ENCODE measurements at places on chromosomes 3 and 15.

DNA sequence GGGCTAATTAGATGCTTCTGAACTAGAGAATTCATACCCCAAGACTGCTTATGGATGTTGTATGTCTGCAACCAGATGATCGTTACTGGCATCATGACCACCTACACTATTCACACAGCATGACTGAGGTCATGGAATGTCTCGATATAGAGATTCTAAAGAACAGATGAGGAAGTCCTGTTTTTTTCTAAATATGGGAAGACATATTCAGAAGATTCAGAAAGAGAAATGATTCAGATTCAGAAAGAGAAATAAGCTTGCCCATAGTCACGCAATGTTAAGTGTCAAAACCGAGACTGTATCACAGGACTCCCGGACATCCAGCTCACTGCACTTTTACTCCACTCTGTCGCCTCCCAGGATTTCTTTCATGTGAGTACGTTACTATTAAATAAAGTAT is 136.2 kb downstream of the TPRG1 start:
- DNase-seq = no peak

DNA sequence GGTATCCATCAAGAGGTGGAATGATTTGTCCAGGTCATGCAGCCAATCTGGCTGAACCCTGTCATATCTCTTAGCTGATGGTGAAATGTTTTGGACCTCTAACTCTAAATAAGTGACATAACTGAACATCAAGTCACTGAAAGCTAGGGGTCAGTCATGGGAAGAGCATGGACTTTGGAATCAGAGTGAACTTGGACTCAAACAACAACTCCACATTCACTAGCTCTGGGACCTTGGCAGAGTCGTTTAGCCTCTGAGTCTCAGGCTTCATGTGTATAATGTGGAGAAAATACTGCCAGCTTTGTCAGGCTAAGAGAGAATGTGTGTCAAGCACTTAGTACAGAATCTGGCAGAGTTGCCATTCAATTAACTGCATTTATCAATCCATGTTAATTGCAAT is 557.8 kb upstream of the CFAP20DC start:
- DNase-seq = no peak

- no peak for DNase-seq
Measured at GRCh38 chr3:197297002-197297401, 1.4 kb downstream of the DLG1 start.

GRCh38 chr15:78979456-78980320 is 34.8 kb upstream of the CTSH start:
- no peak for DNase-seq

GRCh38 chr3:27533261-27533607 is 49.0 kb upstream of the SLC4A7 start:
- DNase-seq = no peak

GRCh38 chr3:27342267-27342666 is 26.9 kb downstream of the NEK10 start:
- no peak for DNase-seq

- no peak for DNase-seq
Measured at GRCh38 chr15:86915811-86916331, 836.2 kb downstream of the AGBL1 start.

- DNase-seq = no peak
Measured at GRCh38 chr3:123244128-123244527, 42.4 kb downstream of the SEC22A start.

DNA sequence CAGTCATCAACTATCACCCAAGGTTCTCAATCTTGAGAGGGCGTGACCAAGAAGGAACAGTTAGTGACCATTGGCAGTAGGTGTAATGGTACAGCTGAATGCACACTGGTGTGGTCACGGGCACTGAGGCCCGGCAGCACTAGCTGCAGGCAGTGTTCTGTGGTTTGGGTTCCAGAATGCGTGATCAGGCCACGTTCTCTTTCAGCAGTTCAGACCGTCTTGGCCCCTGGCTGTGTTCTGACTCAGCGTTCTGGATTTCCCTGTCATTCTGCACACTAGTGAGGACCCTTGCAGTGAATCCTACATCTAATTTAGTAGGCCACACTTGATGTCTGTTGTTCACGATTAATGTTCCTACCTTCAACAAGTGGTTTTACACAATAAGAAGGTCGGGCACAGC is 220.5 kb upstream of the SLCO3A1 start:
- DNase-seq = no peak

- DNase-seq = no peak
Measured at GRCh38 chr15:60580650-60581376, 101.9 kb upstream of the ICE2 start.

- no peak for DNase-seq
Measured at GRCh38 chr3:134364061-134364935, 9.9 kb downstream of the AMOTL2 start.

GRCh38 chr3:3154879-3155610 is 24.4 kb downstream of the CRBN start:
- no peak for DNase-seq

DNA sequence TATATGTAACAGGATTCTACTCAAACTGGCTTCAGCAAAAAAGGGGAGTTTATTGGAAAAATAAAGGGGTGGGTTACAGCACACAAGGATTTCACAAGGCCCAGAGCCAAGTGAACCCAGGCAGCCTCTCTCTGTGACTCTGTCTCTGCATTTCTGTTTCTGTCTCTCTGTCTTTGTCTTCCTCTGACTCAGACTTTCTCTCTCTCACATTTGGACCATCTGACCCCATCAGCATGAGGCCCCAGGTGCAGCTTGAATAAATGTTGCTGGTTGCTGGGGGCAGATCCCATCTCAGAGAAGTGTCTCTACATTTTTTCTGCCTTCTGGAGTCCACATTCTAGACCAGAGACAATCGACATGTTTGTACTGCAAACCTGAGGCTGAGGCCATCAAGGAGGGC is 45.0 kb downstream of the RPLP1 start:
- no peak for DNase-seq

- no peak for DNase-seq
Measured at GRCh38 chr3:194293546-194294198, 57.5 kb downstream of the CPN2 start.

GRCh38 chr3:13465236-13465873 is 14.8 kb upstream of the HDAC11 start:
- DNase-seq = no peak

GRCh38 chr3:39207361-39208186 is 15.2 kb upstream of the XIRP1 start:
- DNase-seq = no peak

- DNase-seq = no peak
Measured at GRCh38 chr3:4990069-4990468, 10.8 kb downstream of the BHLHE40 start.

- no peak for DNase-seq
Measured at GRCh38 chr15:56459096-56459495, 5.8 kb downstream of the MNS1 start.

DNA sequence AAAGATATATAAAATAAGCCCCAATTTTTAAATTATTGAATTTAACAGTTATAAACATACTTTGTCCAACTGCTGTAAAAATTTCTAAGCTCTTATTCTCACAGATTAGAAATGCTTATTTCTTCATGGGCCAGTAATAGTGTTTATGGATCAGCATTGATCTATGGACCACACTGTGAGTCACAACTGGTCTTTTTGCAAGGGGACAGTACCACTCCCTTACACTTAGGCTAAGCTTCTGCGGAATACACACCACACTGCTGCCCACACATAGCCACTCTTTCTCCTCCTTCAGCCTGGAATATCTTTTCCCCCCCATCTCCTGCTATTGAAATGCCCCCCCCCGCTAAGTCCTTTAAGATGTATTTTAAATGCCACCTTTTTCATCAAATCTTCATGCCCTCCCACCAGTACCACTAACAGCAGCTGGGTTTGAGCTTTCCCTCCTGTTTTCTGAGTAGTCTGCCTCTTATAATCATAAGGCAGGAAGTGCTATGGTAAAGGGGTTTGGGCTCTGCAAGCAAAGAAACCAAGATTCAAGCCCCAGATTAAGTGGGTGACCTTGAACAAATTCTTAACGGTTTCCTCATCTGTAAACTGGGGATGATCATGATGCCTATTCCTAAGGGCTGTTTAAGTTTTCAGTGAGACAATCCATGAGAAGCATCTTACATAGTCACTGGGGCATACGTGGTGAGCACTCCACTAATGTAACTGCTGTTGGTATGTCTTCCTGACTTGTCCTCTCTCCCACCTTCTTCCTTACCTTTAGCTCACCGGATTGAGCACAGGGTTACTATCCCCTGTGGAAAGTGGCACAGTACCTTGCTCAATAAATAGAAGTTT is 69.2 kb downstream of the DCUN1D1 start:
- no peak for DNase-seq

- DNase-seq = no peak
Measured at GRCh38 chr3:152210697-152211096, 58.0 kb upstream of the MBNL1 start.

GRCh38 chr15:80375968-80376891 is 28.0 kb upstream of the ARNT2 start:
- no peak for DNase-seq
